Stimulated activated CD4-positive, alpha-beta T cell treated with anti-CD3 and anti-CD28 coated beads, Interleukin-12 subunit alpha, Interleukin-12 subunit beta, amount 100 ng/mL, for 4 hours (primary cell): ENCODE measurements at places on chromosomes 6 and 20.

GRCh38 chr6:119348096-119348747, 1.3 kb downstream of the MAN1A1 start:
- peak; percentile 27 for DNase-seq

DNA sequence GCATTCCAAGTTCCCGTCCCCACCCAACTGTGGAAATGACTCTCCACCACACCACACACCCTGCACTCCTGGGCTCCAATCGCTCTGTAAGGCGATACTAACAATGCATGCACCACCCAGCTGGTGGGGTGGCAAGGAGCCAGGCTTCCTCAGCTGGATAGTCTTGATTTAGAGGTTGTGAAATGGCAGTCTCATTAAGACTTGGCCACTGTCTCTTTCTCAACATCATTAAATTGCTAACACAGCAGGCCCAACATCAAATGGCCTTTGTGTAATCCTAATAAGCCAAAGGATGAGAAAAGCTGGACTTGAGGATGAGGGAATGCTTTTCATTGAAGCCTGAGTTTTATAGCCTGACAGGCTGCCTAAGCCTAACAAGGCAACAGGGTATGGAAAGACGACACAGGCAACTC, 223.7 kb downstream of the GMDS start:
- no peak for DNase-seq

DNA sequence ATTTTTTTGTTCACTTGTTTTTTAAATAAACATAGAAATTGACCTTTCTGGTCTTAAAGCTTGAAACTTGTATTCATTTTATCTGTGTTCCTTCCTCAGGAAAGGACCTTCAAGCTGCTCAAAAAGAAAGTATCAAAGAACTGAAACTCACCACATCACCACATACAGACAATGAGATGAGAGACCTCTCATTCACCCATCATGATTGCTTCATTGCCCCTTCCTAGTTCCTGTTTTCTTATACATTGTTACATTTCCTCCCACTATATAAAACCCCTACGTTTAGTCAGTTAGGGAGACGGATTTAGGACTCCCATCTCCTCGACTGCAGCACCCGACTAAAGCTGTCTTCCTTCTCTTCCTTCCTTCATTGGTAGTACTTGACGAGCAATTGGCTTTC, 180.5 kb upstream of the OPRM1 start:
- no peak for DNase-seq

DNA sequence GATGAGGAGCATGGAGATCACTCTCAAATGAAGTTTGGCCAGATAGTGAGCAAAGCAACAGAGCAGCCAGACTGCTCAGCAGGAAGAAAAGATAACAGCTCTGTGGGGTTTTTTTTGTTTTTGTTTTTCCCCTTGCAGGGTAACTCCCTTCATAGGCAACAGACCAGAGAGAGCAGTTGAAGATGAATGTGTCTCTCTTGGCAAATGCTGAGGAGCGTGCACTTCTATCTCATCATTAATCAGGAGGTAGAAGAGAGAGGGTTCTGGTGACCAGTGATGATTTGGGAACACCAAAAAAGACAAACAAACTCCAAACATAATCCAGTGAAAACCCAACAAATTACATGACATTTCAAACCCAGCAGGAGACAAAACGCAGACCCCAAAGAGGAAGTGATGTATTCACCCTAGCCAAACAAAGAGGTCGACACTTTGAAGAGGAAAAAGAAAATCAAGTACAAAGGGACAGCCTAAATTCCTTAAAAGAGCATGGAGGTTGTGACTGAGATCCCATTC, 66.2 kb upstream of the RREB1 start:
- no peak for DNase-seq

- DNase-seq: peak; percentile 44
Measured at GRCh38 chr20:57619051-57619831, 985 bp downstream of the ZBP1 start.

DNA sequence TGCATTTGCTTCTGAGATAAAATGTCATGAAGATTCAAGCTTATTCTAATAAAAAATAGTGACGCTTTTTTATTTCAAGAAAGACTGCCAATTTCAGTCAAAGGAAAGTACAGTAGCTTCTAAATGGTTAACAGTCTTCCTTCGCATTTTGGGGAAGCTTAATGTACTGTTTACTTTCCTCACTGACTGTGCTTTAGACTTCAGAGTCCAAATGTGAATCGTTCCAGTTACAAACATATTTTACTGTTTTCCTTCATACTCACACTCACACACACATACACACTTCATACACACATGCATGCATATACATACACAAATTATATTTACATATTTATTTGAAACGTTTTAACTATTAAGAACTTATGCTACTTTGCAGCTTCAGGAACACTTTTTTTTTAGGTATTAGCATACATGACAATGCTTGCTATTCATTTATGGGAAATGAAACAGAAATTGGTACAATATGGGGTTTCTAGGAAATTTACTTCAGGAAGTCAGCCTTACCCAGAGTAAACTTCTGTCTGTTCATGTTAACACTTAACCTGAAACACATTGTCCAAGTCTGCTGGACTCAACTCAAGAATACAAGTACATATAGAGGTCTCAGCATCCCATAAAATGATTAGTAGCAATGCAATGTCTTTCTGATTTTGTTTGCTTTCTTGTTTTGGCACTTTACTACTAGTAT, 145.4 kb downstream of the RPS12 start:
- DNase-seq: no peak
